ENCODE measurements at places on chromosomes 6 and 20.

DNA sequence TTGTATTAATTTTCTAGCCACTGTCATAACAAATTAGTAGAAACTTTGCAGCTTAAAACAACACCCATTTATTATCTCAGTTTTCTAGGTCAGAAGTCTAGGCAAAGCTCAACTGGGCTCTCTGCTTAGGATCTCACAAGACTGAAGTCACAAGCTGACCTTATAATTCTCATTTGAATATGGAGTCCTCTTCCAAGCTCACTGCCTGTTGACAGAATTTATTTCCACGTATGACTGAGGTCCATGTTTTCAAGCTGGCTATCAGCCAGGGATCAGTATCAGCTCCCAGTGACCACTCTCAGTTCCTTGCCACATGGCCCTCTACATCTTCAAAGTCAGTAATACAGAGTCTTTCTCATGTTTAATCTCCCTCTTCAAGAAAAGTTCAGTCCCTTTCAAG is 11.7 kb upstream of the HLA-DQB2 start:
- no peak for DNase-seq

DNA sequence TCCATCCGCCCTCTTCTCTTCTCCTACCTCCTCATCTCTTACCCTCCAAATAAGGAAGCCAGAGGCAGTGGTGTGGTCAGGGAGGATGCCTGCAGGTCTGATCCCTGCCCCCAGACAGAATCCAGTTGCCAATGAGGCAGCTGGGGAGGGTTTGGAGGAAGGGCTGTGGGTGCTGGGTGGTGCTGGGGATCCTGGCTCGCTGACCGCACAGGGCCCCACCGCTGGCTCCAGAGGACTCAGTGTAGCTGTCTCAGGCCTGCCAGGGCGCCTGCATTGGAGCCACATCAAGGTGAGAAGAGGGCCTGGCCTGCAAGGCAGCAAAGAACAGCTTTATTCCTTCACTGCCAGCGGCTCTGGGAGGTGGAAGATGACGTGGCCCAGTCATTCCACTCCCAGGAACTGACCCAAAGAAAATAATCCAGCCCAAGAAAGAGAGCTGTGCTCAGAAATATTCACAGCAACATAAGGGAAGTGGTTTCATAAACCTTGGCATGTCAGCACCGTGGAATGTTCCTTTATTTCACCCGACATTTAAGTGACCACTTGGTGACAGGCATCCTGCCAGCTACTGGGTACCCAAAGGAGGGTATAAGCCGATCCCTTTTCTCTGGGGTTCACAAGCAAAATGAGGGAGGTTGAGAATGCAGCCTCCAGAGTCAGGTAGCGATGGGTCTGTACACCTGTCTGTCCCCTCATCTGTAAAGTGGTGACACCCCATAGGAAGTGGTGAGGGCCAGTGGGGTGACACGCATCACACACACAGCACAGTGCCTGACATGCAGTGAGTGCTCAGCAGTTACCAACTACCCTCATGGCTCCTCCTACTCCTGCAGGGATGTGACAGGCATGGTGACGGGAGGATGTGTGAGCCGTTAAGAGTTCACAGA is 125.1 kb downstream of the SNX5 start:
- DNase-seq = no peak

- DNase-seq = no peak
Observed at GRCh38 chr6:13495112-13495776, 7.8 kb upstream of the GFOD1 start.

DNA sequence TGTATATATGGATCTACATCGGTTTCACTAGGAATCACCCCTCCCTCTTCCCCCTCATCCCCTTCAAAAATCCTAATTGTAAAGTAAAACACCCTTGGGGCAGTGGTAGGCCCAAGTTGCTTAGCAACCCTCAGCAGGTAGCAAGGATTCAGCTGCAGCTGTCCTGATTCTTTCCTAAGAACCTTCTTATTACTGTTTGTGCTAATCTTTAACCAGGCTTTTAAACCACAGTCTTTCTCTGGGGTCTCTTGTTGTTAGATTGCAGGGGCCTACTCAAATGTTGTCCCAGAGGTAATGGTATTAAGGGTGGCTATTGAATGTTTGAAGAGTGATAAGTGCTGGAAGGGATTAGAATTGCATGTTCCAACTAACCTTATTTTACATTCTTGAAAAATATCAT is 46.4 kb downstream of the PRL start:
- DNase-seq = no peak

DNA sequence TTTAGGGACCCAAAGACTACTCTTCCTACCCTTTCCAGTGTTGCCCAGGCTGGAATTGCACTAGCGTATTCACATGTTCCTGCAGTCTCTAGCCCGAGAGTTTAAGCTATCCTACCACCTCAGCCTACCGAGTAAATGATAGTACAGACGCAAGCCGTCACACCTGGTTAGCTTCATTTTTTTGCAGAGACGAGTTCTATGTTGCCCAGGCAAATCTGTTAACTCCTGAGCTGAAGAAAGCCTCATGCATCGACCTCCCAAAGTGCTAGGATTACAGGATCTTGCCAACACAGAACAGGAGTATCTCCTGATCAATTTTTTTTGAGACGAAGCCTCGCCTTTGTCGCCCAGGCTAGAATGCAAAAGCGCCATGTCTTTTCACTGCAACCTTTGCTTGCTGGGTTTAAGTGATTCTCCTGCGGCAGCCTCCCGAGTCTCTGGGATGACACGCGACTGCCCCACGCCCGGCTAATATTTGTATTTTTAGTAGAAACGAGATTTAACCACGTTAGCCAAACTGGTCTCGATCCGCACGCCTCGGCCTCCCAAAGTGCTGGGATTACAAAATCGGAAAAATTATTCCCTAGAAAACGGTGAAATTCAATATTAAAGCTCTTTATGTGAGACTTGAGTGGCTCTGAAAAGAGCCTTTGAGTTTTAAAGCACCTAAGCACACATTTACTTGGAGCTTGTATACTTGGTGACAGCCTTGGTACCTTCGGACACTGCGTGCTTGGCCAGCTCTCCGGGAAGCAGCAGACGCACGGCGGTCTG is 128.5 kb downstream of the HFE start:
- no peak for DNase-seq

- no peak for DNase-seq
Observed at GRCh38 chr20:20412750-20413149, 44.8 kb downstream of the INSM1 start.

DNA sequence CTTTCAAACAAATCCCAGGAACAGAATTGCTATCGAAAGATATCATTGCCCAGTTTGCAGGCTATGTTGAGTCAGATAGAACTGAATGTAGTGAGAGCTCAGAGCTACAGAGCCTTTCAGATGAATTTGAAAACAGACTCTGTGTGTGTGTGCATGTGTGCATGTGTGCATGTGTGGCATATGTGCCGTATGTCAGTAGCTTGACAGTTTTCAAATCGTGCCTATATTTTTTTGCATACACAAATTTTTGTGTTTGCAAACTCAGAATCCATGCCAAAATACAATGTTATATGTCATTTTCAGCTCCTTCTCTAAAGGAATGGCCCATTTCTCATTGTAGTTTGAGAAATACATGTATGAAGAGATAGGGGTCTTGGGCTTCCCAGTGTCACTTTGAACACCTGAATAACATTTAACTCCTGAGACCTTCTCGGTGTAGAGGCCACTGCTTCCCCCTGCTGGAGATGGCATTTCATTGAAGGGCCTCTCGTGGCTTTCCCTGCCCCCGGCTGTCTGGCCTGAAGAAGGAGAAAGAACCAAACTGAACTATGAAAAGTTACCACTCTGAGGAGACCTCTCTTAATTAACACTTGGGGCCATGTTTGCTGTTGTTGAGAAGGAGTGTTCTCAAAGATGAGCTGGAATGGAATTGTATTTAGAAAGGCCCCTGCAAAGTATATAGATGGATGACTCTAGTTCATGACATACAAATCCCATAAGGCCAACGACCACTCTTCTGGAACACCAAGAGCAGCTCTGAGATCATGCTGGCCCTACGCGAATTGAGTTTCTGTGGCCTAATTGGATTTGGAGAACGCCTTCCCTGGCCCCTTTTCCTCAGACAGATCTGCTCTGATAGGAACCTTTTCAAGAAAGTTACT is 58.7 kb downstream of the VAPB start:
- peak; percentile 5 for DNase-seq

- peak; percentile 29 for DNase-seq
Observed at GRCh38 chr6:31203345-31203979, 33.0 kb upstream of the POU5F1 start.

DNA sequence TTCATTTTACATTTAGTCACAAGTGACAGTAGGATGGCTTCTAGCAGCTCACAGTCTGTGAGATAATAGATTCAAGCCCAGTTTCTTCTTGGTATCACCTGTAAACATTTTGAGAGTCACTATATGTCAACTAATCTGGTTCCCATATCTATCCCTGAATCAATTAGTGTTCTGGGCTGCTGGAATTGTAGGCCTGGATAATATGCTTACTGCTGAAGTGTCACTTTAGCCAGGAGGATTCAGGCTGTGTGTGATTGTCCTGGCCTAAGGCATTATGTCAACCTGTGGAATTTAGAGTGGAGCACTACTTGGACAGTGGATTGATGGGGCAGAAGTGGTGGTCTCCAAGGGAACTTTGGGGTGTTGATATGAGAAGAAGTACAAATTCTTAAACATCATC is 1071.8 kb upstream of the CITED2 start:
- no peak for DNase-seq

DNA sequence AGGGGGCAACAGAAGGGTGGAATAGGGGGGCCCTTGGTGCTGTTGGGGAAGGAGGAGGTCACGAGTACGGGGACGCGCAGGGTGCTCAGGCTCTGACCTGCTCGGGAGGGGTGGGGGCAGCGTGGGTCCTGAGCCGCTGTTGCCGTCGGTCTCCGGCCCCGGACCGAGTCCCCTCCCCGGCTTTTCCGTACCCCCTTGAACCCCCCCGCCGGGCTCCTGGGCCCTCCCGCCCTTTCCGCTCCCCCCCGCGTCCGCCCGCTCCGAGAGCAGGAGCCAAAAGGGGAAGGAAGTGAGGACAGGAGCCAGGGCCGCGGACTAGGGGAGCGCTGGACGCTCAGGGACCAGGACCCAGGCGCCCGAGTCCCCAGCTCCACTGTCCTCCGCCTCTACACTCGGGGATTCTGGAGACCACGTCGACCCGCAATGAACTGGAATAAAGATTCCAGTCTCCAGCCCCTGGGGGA is at the start of gene RGL2:
Gene RGL2, minus strand, starts transcription at position 170 of the 464 bp plus-strand sequence. CDS start 332 bp downstream, outside the sequence.
- DNase-seq = no peak

DNA sequence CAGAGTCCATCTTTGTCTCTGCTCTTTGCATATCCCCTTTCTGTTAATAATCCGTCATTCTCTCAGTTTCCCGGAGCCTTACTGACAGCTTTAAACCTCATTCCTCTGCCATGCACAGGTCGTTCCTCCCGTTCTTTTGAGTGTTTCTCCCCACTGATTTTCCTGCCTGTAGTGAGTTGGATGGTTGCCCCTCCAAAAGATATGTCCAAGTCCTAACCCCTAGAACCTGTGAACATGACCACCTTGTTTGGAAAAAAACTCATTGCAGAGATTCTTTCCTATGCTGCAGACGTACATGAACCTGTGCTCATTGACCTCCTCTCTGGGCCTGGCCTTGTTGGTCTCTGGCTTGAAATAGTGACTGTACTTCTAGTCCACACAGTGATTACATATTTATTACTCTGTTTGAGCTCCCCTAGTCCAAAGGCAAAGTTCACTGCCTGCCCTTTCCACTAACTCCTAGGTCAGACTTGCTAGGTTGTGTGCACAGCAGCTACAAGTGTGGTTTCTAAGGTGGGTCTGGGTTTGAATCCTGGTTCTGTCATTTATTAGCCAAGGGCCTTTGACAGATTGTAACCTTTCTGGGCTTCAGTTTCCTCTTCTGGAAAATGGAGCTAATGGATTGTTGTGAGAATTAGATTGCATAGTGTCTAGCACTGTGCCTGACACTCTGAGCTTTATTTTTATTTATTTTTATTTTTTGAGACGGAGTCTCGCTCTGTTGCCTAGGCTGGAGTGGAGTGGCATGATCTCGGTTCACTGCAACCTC is 29.3 kb downstream of the PPARD start:
- no peak for DNase-seq

DNA sequence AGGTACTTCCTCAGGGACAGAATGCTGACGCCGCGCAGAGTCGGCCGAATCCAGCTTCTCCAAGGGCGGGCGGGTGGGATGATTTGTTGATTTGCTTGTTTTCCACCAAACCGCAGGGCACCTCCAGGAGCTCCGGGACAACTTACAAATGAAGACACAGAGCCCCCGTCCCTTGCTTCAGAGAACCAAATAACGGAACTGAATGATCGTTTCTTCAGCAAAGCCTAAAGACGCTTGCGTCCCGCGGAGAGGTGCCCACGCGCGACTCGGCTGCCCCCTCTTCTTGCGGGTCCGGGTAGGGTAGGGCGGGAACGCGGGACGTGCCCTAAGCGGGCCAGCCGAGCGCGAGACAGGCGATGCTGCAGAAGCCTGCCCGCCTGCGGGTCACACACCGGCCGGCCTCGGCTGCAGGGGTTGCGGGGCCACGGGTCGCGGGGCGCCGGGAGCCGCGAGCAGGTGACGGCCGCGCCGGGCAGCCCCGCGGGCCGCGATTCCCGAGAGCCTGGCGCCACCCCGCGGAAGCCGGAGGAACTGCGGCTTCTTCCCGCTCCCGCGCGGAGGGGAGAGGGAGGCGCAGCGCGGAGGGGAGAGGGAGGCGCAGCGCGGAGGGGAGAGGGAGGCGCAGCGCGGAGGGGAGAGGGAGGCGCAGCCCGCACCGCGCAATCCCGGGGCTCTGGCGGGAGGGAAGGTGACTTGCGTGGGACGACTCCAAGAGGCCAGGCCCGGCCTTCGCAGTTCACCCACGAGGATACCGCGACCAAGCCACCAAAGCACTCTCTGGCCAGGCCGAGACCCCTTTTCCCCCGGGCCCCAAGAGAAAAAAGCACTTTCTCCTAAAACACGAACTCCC is 7.7 kb upstream of the FOXF2 start:
- no peak for DNase-seq

DNA sequence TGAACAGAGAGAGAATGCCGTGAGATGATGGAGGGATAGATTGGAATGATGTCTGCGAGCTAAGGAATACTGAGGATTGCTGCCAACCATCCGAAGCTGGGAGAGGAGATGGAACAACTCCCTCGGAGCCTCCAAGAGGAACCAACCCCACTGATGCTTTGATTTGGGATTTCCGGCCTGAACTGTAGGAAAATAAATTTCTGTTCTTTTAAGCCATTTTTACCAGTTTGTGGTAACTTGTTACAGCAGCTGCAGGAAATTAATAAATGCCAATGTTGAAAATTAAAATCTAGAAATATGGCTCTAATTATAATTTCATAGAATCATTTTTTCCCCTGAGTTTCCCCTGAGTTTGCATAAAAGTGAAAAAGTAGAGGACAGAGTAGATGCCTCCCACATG is 14.1 kb downstream of the LRRN4 start:
- DNase-seq = no peak

DNA sequence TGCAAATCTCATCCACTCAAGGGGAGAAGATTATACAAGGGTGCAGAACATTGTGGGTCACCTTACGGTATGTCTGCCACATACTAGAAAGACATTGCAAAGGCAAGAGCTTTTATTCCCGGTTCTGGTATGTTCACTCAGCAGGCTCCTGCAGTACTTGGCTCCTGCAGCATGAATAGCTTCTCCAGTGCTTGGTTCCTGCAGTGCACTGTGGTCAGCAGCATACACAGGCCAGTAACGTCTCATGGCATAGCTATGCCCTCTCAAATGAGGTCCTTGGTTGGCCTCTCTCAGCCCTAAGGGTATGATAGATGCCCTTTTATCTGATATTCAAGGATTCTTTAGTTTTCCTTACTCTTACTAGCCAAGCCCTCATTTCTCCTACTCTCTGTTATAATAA is 12.6 kb downstream of the TCP11 start:
- DNase-seq = no peak
